ENCODE measurements at places on chromosomes 2 and 18. TPM values are rescaled to one million over a fixed set of nuclear protein-coding genes. Genes with fewer than 3 reads are reported as not detected.

Gene REG3A
- total RNA-seq: 2.9 TPM

Gene PLCL1
- 4.4 TPM for total RNA-seq

Gene CYP1B1
- total RNA-seq: 25.4 TPM

Gene ASPRV1
- total RNA-seq: 1.1 TPM

Gene ECEL1
- total RNA-seq: 0.35 TPM

Gene KCNS3
- total RNA-seq: 6.5 TPM

Gene USP34
- 88.2 TPM for total RNA-seq

Gene STPG4
- 0.20 TPM for total RNA-seq

Gene DLX1
- 0.46 TPM for total RNA-seq

Gene ERBB4
- 0.43 TPM for total RNA-seq

Gene SLC40A1
- total RNA-seq: 271 TPM

Gene ZAP70
- total RNA-seq: 12.6 TPM

Gene LAPTM4A
- total RNA-seq: 274 TPM

Gene CCDC68
- total RNA-seq: 9.8 TPM

Gene SPP2
- not detected for total RNA-seq

Gene TUBB8B
- not detected for total RNA-seq

Gene CNGA3
- not detected for total RNA-seq

Gene NAT8
- total RNA-seq: 2.4 TPM

Gene ADGRF3
- 0.35 TPM for total RNA-seq

Gene VWC2L
- not detected for total RNA-seq

Gene KHK
- total RNA-seq: 6.1 TPM

Gene RAPGEF4
- total RNA-seq: 6.4 TPM

Gene RAB17
- 64.8 TPM for total RNA-seq

Gene ZEB2
- 91.0 TPM for total RNA-seq

Gene IL36A
- not detected for total RNA-seq

Gene ARL5A
- total RNA-seq: 48.1 TPM

Gene SLC4A3
- total RNA-seq: 7.3 TPM

Gene PSMG2
- total RNA-seq: 61.5 TPM

Gene ALPP
- not detected for total RNA-seq

Gene UGT1A7
- total RNA-seq: 2.2 TPM

Gene MAP2
- 43.9 TPM for total RNA-seq

Gene PPP1R1C
- 8.8 TPM for total RNA-seq

Gene RAB10
- total RNA-seq: 173 TPM

Data from mucosa of gallbladder (tissue), 1 donor.